ENCODE measurements at places on chromosomes 3 and 15.
A peak's percentile ranks its signal among the peaks of the same experiment; 100 is the strongest.

DNA sequence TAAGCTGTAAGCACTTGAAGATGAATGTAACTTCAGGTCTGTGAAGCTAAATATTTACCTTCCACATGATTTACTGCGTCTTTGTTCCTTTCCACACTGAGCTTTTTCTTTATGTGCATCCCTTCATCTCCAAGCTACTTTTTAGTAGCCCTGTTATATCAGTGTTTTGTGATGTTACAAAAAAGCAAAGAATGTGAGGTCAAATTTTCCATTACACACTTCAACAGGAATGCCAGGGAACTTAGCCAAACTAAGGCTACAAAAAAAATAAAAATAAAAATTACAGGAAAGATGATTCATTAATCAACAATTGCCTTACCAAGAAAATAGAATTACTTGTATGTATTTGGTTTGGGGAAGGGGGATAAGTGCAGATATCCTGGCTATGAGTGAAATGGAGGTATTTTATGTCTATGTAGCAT lies 73.0 kb downstream of the FILIP1L start:
- DNase-seq: peak; percentile 57

DNA sequence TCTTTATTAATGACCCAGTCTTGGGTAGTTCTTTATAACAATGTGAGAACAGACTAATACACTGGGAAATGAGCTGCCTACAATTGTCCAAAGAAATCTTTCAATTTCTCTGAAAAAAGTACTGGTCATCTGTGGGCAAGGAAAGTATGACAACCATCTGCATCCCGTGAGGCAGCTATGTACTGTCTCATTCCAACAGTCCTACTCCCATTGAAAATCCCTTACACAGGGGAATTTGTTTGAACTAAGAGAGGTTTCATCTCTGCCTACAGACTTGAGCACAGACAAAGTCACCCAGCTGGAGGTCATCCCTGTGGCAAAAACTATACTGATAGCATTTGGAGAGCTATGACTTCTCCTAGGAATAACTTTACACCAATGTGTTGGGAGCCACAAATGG lies 27.1 kb downstream of the SHC4 start:
- no peak for DNase-seq

DNA sequence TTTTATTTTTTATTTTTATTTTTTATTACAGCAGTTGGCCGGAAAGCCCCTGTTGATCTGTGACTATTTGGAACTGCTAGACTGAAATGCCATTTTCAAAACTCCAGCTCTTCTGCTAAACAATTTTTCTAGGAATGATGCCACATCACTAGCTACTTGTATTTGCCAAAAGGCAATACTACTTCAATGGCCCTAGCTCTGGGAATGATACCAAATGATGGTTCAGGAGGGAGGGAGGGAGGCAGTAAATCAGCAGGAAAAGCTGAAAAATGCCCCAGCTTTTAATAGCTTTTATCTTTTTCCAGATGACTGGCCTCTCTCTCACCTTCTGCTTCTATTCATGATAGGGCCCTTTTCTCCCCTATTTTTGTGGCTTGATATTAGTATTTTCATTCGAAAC lies 2.6 kb upstream of the CHL1 start:
- no peak for DNase-seq

- DNase-seq: no peak
Observed at GRCh38 chr3:15467227-15468181, 40.1 kb downstream of the EAF1 start.

GRCh38 chr15:68292967-68293366 lies 15.4 kb downstream of the FEM1B start:
- no peak for DNase-seq

DNA sequence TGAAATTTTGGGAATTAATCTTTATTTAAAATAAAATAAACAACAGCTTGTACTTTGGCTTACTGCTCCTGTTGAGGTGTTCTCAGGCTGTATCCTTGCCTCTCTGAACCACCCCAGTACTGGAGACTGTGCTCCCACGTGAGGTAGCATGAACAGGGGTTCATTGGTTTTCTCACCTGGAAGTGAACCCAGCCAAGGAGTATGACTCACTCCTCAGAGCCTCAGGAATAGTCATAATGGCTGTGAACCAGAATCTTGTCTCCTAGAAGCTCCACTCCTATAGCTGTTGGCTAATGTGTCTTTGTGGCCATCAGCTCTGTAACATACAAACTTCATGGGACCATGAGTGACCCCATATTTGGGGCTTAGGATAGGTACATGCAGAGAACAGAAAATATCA lies 122.5 kb upstream of the ST8SIA2 start:
- DNase-seq: no peak

- DNase-seq: no peak
Observed at GRCh38 chr3:167100200-167100599, 279.9 kb downstream of the ZBBX start.

GRCh38 chr15:89494941-89495637 lies 1.3 kb downstream of the RHCG start:
- DNase-seq: no peak

DNA sequence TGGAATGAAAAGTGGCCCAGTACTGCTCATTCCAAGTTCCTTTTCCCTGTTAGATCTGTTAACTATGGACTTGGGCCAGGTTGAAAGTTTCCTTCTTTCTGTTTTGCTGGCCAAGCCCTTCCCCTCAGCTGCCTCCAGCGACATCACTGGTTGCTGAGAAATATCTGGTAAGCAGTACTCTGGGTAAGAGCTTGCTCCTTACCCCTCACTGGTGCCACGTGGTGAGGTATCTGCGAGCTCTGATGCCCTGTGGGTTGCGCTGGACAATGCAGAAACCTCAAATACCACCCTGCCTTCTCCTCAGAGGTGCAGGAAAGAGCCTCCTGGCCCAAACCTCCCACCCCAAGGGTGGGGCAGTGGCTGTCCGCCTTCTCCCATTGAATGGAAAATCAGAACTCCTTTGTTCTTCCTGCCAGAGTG lies 42.9 kb upstream of the APH1B start:
- no peak for DNase-seq

GRCh38 chr3:120204338-120204737 lies 80.7 kb downstream of the GPR156 start:
- DNase-seq: no peak

DNA sequence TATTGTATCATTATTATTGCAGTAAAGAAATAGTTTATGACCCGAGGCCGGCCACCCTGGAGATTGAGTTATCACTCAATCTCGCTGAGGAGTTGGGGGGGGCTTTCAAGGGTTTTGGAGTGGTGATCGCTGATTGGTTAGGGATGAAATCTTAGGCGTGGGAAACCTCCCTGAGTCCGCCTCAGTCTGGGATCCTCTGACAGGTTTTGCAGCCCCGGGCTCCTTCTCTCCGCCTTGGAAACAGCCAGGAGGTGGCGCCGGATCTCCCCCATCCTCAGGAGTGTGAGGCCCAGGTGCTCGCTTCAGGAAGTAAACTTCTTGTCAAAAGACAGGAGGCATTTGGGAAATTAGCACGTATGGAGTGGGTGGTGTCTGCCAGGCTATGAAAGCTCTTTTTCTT lies 41.1 kb upstream of the SEC61A1 start:
- DNase-seq: peak; percentile 74

DNA sequence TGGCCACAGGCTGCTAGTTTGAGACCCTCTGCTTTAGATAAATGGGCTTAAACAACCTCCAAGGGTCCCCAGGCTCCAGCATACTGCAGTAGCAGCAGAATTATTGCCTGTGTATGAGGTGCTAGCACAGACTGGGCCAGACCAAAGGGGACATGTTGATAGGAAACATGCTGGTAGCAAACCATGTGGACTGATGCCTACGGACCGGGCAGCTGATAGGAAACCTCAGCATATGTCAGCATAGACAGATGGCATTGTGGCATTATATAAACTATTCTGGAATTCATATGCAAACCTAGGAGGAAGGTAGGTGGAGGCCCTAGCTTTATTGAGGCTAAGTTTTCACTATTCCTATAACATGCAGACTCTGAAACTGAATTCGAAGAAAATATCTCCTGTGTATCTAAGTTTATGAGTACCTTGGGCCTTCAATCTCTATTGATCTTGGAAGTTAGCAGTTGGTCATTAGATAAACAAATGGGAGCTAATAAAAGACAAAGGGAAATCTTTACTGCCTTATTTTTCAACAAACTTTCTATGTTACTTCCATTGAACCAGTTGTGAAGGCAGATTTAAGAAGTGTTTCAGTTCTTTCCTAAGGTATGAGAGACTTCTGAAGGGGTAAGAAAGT lies 1.7 kb upstream of the HGD start:
- no peak for DNase-seq

GRCh38 chr3:42600958-42601675 lies 631 bp downstream of the NKTR start:
- DNase-seq: no peak

DNA sequence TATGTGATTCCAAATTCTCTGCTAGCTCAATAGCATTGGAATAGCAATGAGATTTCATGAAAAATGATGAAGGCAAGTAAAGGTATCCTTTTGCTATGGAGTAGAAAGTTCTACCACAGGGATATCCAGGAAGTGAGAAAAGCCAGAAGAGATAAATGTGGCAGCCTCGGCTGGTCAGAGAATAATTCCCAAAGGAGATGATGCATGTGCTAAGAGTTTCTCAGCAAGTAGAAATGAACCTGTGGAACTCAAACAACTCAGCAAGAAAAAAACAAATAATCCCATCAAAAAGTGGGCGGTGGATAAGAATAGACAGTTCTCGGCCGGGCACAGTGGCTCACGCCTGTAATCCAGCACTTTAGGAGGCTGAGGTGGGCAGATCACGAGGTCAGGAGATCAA lies 38.2 kb downstream of the ALS2CL start:
- no peak for DNase-seq

DNA sequence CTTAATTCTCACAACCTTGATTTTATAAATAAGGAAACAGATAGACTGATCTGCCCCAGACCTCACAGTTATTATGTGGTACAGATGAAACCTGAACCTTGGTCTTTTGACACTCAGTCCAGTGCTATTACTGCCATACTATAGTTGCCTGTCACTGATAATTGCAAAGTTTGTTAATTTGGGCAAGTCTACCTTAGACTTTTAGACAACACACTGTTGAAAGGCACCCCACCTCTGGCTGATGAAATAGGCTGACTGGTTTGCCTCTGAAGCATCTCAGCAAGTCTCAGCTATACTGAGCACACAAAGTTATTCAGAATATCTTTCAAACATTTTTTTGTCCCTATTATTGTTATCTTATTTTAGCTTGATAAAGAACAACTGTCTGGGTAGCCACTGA lies 53.1 kb upstream of the MAP4 start:
- DNase-seq: no peak

- DNase-seq: no peak
Observed at GRCh38 chr3:12483410-12483809, 870 bp upstream of the TSEN2 start.

DNA sequence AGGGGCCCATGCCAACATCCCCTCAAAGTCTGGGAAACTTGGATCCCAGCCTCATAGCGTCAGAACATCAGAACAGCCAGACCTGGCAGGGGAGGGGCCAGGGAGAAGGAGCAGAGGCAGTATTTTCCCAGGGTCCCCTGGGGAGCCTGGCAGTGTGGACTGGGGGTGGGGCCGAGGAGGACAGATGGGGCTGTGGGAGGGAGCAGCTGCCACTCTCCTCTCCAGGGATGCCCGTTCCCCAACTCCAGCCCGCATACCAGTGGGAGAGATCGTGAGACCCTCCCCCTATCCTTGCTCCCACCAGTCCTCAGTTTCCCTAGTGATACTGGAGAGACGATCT lies 6.5 kb upstream of the DNAJB8 start:
- no peak for DNase-seq

GRCh38 chr3:156750874-156751245 lies 75.3 kb upstream of the LEKR1 start:
- no peak for DNase-seq

DNA sequence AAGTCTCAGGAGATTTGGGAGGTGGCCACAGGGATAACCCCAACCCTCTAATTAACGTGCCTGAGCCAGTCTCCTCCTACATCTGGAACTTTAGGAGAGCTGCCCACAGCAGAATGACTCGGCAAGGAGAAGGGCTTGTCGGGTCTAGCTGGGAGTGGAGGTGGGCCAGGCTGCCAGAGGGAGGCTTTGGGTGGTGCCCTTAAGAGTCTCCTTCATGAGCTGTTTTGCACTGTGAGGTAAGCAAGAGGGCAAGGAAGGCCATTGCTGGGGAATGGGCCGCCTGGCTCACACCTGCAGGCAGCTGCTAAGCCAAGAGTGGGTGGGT lies 3.6 kb upstream of the TNK2 start:
- DNase-seq: no peak

- peak; percentile 79 for DNase-seq
Observed at GRCh38 chr3:36362973-36363372, 17.3 kb upstream of the STAC start.

- no peak for DNase-seq
Observed at GRCh38 chr3:60417576-60417975, 833.7 kb downstream of the FHIT start.
